ENCODE measurements at places on chromosomes 16 and 17. TPM values are rescaled to one million over a fixed set of nuclear protein-coding genes. Genes with fewer than 3 reads are reported as not detected.

The ATP2A1 gene
- total RNA-seq: 2.7 TPM

The GNAO1 gene
- total RNA-seq: 3.3 TPM

The GRIN2A gene
- total RNA-seq: 0.11 TPM

The TTLL6 gene
- 1.0 TPM for total RNA-seq

The PTRH2 gene
- total RNA-seq: 20.5 TPM

The SRL gene
- total RNA-seq: 0.81 TPM

The TEKT1 gene
- not detected for total RNA-seq

The ELOB gene
- 692 TPM for total RNA-seq

- no peaks in the 10 kb centered on the region for H3K4me1 ChIP-seq
- no peak for DNase-seq
- no peak overlapping the region for H3K4me3 ChIP-seq
- no peak overlapping the region for H3K27ac ChIP-seq
Measured at GRCh38 chr17:1322014-1322428, 42.6 kb downstream of the TRARG1 start.

DNA sequence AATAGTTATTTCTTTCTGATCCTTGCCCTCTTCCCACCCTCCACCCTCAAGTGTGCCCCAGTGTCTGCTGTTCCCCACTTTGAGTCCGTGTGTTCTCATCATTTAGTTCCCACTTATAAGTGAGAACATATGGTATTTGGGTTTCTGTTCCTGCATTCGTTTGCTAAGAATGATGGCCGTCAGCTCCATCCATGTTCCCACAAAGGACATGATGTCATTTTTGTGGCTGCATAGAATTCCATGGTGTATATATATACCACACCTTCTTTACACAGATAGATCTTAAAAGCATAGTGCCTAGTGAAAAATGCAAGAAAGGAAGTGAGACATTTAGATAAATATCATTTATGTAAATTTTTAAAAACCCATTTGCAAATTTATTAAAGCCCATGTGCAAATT, 33.1 kb downstream of the HS3ST2 start:
- no peak overlapping the region for H3K27ac ChIP-seq
- DNase-seq: no peak
- H3K4me3 ChIP-seq: no peak overlapping the region
- no peaks in the 10 kb centered on the region for H3K4me1 ChIP-seq

- H3K4me3 ChIP-seq: no peak overlapping the region
- H3K27me3 ChIP-seq: no peaks in the 10 kb centered on the region
- H3K4me1 ChIP-seq: no peaks in the 10 kb centered on the region
- no peaks in the 10 kb centered on the region for H3K36me3 ChIP-seq
Measured at GRCh38 chr17:9817086-9817485, 4.8 kb downstream of the GSG1L2 start.

DNA sequence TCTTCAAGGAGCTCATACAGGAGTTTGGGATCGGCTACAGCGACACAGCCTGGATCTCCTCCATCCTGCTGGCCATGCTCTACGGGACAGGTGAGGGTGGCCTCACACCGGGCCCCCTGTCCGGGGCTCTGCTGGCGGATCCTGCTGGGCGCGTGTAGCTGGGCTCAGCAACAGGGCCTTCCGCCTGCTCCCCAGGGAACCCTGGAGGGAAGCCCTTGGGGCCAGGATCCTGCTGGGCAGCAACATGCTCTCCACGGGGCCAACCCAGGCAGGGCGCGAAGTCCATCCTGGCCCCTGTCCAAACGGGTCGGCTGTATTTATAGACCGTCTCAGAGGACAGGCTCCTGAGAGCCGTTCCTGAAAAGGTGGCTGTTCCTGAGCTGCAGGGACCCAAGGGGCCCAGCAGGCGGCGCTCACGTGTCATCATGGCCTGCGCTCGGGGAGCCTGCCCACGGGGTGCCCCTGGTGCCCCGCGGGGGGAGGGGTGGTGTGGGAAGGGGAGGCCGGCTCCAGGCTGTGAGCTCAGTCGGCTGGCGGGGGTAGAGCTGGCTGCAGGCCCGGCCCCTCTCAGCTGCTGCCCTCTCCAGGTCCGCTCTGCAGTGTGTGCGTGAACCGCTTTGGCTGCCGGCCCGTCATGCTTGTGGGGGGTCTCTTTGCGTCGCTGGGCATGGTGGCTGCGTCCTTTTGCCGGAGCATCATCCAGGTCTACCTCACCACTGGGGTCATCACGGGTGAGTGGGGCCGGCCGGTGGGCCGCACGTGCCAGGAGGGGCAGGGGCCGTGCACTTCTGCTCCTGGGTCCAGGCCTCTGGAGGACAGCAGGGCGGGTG, 7.5 kb downstream of the SLC16A3 start:
- H3K4me3 ChIP-seq: no peak overlapping the region
- no peaks in the 10 kb centered on the region for H3K36me3 ChIP-seq
- peak overlapping the region; percentile 88 for H3K27ac ChIP-seq

DNA sequence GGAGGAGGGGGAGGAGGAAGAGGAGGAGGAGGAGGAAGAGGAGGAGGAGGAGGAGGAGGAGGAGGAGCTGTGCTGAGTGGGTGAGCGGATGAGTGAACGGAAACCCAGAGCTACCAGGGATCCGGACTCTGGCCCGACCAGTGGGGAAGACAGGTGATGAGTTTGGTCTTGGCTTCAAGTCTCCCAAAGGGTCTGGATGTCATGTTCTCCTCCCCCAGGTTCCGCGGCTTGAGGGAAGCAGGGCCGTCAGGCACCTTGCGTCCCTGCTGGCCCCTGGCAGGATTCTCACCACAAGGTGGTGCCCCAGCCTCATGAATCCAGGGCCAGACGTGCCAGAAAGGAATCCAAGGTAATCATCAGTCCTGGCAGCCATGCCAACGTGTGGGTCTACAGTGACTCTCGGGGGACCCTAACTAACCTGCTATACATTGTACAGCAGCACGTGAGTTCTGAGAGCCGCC, 13.5 kb upstream of the ABAT start:
- H3K4me3 ChIP-seq: no peak overlapping the region
- H3K27ac ChIP-seq: no peak overlapping the region
- no peaks in the 10 kb centered on the region for H3K27me3 ChIP-seq
- no peaks in the 10 kb centered on the region for H3K36me3 ChIP-seq
- H3K4me1 ChIP-seq: peaks cover 23% of the 10 kb centered on the region

- H3K4me1 ChIP-seq: peaks cover 74% of the 10 kb centered on the region
- H3K4me3 ChIP-seq: no peak overlapping the region
- no peaks in the 10 kb centered on the region for H3K27me3 ChIP-seq
- peak overlapping the region; percentile 10 for H3K27ac ChIP-seq
- peak; percentile 33 for DNase-seq
- H3K36me3 ChIP-seq: no peaks in the 10 kb centered on the region
Measured at GRCh38 chr17:27469256-27469655, 13.0 kb downstream of the KSR1 start.

DNA sequence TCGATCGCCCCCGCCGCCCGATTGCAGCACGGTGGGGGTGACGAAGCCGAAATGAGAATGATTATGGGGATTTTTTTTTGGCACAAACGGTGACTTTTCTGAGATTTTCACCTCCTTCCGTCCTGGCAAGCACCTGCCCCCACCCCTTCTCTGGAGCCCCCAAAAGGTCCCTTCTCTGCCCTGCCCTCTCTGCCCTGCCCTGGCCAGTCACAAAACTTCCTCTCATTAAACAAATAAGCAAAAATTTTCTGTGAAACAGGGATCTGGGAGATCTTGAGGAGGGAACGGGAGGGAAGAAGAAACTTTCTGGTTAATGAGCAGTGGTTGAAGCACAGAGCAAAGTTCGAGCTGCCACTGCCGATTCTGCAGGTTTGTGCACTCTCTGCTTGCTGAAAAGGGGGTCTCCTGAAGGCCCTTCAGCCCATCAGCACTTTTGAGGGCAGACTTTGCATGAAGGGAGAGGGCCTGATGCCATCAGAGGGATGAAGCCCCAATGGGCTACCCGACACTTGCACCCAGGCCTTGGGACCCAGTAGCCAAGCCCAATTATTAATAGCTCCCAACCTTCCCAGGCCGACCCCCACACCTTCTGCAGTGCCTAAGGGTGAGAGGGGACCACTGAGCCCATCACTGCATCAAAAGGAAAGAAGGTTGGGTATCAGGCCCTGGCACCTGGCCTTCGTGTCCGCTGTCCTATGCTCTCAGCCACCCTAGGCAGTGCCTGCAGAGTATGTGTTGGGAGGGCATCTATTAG, 1.0 kb upstream of the HOXB8 start:
- peaks cover 4% of the 10 kb centered on the region for H3K4me1 ChIP-seq
- no peak overlapping the region for H3K27ac ChIP-seq
- no peak overlapping the region for H3K4me3 ChIP-seq
- no peak for DNase-seq
- H3K27me3 ChIP-seq: peaks cover 94% of the 10 kb centered on the region

DNA sequence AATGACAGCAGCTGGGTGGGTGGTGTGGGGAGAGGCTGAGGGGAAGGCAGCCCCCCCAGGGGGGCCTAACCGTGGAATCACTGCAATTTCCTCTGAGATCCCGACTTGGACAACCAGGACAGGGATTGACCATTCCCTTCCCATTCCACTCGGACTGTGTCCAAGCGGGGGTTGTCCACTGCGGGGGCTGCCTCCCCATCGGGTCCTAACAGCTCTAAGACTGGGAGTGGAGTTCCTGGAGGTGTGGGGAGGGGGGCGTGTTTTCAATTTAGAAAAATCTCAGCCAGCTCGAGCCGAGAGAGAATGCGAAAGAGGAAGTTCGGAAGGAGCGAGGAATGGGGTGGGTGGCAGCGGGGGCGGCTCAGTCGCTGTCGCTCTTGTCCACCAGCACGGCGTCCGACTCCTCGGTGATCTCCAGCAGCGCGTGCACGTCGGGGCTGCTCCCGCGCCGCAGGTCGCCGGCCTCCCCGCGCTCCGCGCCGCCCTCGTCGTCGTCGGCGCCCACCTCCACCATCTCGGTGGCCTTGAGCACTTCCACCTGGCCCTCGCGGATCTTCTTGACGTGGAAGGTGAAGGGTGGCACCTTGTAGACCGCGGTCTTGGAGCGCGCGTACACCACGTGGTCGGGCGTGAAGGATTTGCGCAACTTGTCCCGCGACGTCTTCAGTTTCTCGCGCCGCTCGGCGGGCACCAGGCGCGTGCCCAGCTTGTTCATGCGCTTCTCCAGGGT, 16.2 kb upstream of the STAT3 start:
- no peak overlapping the region for H3K27ac ChIP-seq
- no peaks in the 10 kb centered on the region for H3K27me3 ChIP-seq
- no peak for DNase-seq

DNA sequence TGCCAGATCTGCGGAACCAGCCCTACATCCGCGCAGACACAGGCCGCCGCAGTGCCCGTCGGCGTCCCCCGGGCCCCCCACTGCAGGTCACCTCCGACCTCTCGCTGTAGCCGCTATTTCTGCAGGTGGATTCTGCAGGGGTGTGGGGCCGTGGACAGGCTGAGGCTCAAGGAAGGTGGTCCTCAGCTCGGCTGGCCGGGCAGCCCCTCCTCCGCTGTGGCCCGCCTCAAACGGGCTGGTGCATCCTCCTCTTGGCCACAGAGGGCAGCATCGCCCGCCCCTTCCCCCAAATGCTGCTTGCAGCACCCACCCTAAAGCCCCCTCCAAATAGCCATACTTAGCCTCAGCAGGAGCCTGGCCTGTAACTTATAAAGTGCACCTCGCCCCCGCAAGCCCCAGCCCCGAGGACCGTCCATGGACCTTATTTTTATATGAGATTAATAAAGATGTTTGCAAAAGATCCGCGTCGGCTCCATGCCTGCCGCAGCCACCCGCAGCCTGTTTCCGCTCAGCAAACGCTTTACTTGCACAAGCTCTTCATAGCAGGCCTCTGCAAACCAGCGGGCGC, 14.9 kb downstream of the SPATA32 start:
- peak; percentile 46 for DNase-seq
- no peaks in the 10 kb centered on the region for H3K27me3 ChIP-seq
- peaks cover 18% of the 10 kb centered on the region for H3K4me1 ChIP-seq
- H3K36me3 ChIP-seq: no peaks in the 10 kb centered on the region
- peak overlapping the region; percentile 18 for H3K4me3 ChIP-seq
- peak overlapping the region; percentile 55 for H3K27ac ChIP-seq

GRCh38 chr16:83973581-83974385, 5.7 kb downstream of the NECAB2 start:
- H3K4me1 ChIP-seq: peaks cover 2% of the 10 kb centered on the region
- no peak overlapping the region for H3K27ac ChIP-seq
- no peaks in the 10 kb centered on the region for H3K36me3 ChIP-seq
- no peak overlapping the region for H3K4me3 ChIP-seq
- no peaks in the 10 kb centered on the region for H3K27me3 ChIP-seq
- no peak for DNase-seq

- H3K4me3 ChIP-seq: no peak overlapping the region
- peaks cover 10% of the 10 kb centered on the region for H3K27me3 ChIP-seq
- H3K4me1 ChIP-seq: no peaks in the 10 kb centered on the region
- no peak overlapping the region for H3K27ac ChIP-seq
- no peaks in the 10 kb centered on the region for H3K36me3 ChIP-seq
Measured at GRCh38 chr16:818592-818991, 18.1 kb upstream of the GNG13 start.

DNA sequence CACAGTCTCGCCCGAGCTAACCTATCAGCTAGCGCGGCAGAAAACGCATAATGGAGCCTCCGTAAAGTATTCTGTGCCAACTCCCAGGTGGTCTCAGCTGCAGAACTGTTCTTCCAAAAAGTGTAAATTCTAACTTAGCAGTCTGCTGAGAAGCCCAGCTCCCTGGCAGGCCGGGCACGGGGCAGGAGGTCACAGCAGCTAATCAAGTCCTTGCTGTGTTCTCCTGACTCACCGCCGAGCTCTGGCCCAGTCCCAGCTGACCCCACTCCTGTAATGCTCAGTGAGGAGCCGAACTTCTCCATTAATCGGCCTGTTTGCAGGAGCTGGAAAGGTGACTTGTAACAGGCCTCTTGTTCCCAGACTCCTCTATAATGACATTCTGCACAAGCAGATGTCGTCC, 193.3 kb downstream of the IRX3 start:
- H3K27ac ChIP-seq: no peak overlapping the region
- H3K4me1 ChIP-seq: no peaks in the 10 kb centered on the region
- no peaks in the 10 kb centered on the region for H3K36me3 ChIP-seq
- H3K4me3 ChIP-seq: no peak overlapping the region
- no peaks in the 10 kb centered on the region for H3K27me3 ChIP-seq

DNA sequence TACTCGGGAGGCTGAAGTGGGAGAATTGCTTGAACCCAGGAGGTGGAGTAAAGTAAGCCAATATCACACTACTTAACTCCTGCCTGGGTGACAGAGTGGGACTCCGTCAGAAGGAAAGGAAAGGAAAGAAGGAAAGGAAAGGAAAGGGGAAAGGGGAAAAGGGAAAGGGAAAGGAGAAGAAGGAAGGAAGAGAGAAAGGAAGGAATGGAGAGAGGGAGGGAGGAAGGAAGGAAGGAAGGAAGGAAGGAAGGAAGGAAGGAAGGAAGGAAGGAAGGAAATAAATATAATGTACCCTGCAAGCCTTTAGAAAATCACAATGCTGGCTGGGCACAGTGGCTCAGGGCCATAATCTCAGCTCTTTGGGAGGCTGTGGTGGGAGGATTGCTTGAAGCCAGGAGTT, 27.3 kb downstream of the SLC5A11 start:
- DNase-seq: no peak
- no peak overlapping the region for H3K27ac ChIP-seq
- no peak overlapping the region for H3K4me3 ChIP-seq
- no peaks in the 10 kb centered on the region for H3K27me3 ChIP-seq
- no peaks in the 10 kb centered on the region for H3K36me3 ChIP-seq

GRCh38 chr17:31825961-31826691, 32.9 kb downstream of the COPRS start:
- H3K4me3 ChIP-seq: no peak overlapping the region
- H3K27ac ChIP-seq: no peak overlapping the region
- no peaks in the 10 kb centered on the region for H3K27me3 ChIP-seq
- no peaks in the 10 kb centered on the region for H3K4me1 ChIP-seq
